Activated T-helper 17 cell treated with anti-CD3 and anti-CD28 coated beads, Interleukin-2, amount 50 U/mL, for 72 hours (primary cell): ENCODE measurements at places on chromosomes 3 and 15.

GRCh38 chr3:134904776-134905646 lies 110.0 kb downstream of the EPHB1 start:
- peak; percentile 16 for ATAC-seq

DNA sequence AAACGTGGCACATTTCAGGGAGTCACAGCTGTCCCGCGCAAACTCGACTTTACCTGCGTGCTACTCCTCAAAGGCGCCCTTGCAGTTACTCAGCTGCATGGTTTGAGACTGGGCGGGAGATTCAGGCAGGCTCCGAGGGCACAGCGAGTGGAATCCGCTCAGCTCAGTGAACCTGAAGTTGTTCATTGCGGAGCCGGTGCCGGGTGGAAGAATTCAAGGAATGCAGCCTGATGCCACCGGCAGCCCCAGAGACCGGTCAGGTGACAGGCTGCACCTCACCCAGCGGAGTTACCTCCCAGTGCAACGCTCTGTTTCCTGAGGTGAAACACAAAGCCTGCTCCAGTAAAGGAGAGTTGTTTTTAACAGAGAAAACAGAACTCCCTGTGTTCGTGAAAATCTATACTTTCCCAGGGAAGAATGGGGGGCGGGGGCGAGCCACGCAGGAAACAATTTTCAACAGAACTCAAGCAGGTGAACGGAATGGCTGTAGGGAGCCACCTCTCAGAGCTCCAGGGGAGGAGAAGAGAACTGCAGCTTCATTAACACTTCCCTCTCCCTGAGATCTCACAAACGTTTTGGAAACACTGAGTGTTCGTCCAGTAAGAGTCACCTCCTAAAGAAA lies 3.8 kb downstream of the VEPH1 start:
- no peak for ATAC-seq

GRCh38 chr3:52437326-52438103 lies 7.4 kb downstream of the SEMA3G start:
- ATAC-seq: no peak

DNA sequence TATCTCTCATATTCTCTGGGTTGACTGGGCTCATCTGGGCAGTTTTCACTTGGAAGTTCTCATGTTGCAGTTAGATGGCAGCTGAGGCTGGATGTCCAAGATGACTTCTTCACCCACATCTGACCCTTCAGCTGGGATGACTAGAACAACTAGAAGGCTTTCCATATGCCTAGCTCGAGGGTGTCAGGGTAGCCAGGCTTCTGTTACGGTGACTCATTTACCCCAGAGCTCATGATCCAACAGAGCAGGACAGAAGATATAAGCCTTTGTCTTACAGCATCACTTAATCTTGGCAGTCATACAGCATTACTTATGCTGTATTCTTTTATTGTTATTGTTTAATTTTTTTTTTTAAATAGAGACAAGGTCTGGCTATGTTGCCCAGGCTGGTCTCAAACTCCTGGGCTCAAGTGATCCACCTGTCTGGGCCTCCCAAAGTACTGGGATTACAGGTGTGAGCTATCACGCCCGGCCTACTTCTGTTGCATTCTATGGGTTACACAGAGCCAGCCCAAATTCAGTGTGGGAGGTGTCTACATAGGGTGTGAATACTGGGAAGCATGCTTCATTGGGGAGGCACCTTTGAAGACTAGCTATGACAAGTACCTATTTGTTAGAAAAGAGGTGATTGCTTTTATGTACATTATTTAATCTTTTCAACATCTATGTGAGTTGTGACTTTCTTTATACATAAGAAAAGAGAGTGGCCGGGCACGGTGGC lies 10.7 kb downstream of the HMCES start:
- ATAC-seq: no peak

GRCh38 chr15:82105451-82106215 lies 59.8 kb upstream of the MEX3B start:
- ATAC-seq: no peak

DNA sequence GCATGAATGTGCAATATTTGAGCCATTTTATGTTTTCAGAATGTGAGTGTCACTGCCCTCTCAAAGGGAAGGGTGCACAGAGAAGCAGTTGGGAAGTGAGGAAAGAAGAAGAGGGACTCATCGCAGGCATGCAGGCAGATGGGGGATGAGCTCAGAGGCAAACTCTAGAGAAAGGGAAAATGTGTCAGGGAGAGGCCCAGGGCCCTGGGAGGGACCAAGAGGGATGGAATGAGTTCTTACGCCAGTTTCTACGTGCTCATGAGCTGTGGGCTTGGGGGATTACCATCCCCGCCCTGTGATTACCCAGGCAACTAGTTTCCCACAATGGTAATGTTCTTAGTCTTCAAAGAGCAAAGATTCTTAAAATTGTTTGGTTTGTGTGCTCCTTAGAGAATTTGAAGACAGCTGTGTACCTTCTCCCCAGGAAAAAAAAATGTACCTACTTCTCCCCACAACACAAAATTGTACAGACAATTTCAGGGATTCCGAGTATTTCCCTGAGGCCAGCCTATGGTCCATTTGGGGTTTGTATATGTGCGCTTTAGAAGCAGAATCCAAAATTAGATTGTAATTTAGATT lies 17.8 kb downstream of the GCSAM start:
- ATAC-seq: peak; percentile 68

- ATAC-seq: no peak
Measured at GRCh38 chr15:84671211-84671610, 13.2 kb upstream of the NMB start.

DNA sequence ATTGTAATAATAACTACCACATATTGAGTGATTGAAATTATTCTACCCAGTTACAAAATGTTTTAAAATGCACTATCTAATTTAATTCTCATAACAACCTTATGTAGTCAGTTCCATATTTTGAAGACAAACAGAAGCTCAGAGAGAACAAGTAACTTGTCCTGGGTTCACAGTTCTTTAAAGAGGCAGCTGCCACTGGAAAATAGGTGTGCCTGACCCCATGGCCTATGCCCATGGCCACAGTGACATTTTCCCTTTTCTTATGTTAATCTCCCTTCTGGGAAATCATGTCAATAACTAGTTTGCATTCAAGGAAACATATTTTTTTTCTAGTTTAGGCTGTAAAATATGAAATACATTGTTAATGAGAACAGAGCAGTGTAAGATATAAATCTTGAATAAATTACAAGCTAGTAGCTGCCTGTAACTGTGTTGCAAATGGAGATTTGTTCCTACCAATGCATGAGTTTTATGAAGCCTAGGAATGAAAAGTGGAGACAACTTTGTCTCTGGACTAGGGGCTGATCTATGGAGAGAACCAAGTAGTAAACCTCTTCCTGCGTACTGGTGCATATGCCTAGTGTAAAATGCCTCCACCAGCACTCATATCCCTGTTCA lies 1018.0 kb downstream of the NTRK3 start:
- no peak for ATAC-seq

- ATAC-seq: no peak
Measured at GRCh38 chr3:69690-70089, 126.9 kb upstream of the CHL1 start.

- peak; percentile 24 for ATAC-seq
Measured at GRCh38 chr15:85457392-85457968, 77.1 kb downstream of the AKAP13 start.

GRCh38 chr15:90078965-90079364 lies 23.3 kb downstream of the IDH2 start:
- peak; percentile 18 for ATAC-seq

DNA sequence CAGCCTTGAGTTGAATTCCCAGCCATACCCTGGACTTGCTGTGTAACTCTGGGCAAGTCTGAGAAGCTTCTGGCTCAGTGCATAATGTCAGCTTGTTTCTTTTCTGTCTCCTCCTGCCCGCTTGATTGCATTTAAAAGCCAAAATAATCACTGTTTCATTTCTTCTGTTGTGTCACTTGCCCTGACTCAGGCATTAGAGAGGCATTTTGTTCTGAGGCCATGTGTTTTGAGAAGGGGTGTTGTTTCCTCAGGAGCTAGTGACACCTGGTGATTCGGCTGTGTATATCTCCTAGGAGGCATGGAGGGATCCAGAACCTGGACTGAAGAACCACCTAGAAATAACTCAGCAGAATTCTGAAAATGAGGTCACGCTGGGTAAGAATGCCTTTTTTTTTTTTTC lies 16.0 kb downstream of the WDR73 start:
- ATAC-seq: peak; percentile 16

GRCh38 chr3:66200786-66201185 lies 20.0 kb upstream of the SLC25A26 start:
- no peak for ATAC-seq

DNA sequence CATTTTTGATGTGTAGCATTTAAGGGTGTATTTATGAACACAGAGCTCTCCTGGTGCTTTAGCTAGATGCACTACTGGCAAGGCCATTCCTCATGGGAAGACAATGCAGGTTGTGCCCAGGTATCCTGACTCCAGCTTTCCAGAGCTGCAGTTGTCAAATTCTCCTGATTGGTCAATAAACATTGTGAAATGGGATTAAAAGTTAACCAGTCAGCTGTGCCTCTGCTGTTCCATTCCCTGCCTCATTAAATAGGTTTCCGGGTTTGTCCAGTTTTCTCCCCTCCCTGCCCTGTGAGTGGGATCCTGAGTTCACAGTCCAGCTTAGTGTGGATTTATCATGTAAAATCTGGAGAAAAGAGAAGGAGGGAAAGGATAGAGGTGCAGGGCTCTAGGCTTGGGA lies 207.3 kb downstream of the SQOR start:
- no peak for ATAC-seq

- no peak for ATAC-seq
Measured at GRCh38 chr15:99467338-99467720, 98.5 kb upstream of the MEF2A start.

GRCh38 chr15:39124155-39124552 lies 456.7 kb upstream of the THBS1 start:
- no peak for ATAC-seq

DNA sequence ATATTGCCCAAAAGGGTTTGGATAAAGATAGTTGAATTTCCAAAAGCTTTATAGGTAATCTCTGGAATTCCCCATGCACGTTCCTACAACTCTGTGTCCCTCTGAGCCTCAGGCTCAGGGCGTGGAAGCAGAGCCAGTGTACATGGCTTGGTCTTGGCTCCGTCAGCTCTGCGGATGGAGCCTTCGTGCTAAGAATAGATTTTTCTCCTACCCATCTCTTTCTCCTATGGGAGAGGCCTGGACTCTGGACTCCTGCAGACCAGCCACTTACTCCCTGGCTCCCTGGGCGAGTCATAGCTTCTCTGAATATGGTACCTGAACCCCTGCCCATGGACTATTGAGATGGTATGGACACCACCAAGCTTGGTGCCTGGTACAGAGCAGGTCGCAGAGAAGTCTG lies 99.9 kb downstream of the EEFSEC start:
- ATAC-seq: no peak

DNA sequence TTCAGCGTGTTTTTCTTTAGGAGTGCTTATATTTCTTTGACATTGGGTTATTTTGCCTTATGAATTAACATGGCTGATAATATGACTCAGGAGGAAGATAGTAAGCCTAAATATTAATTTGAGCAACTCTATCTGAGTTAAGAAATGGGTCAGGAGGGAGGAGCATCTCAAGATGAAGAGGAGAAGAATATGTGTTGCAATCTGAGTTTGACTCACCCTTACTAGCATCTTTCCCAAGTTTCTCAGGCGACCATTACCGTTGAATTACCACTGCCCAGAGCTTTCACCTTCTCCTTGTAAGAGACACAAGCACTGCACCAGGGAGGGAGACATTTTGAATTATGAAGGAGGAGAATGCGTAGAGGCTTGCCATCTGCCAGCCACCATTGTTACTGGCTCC lies 138.3 kb upstream of the MYRIP start:
- no peak for ATAC-seq

DNA sequence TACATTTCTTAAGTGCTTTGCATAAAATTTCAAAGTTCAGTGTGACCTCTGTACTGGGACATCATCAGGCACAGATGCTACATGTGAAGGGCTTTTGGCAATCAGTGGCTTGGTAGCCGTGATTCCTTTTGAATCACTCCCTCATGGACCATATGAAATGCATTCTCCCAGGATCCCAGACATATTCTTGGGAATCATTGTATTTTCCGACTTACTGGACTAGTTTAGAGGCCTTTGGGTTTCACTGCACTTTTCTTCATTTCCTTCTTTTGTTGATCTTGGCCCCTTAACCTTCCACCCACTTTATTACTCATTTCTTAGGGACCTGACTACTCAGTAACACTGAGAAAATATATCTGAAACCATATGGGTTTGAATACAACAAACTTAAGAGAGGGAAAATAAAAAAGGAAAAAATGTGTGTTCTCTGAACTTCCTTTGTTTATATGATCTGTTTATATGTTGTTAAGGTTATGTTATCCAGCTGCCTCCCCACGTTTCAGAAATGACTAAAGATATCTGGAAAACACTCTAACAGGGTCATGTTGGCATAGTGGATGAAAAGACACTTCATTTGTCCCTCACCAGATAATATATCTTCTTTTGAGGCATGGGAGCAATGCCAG lies 35.1 kb downstream of the HMG20A start:
- peak; percentile 51 for ATAC-seq

- ATAC-seq: no peak
Measured at GRCh38 chr3:140007081-140007480, 72.1 kb downstream of the CLSTN2 start.

- ATAC-seq: no peak
Measured at GRCh38 chr3:126927846-126928245, 55.1 kb upstream of the PLXNA1 start.

- no peak for ATAC-seq
Measured at GRCh38 chr15:29442532-29442931, 172.9 kb upstream of the NSMCE3 start.

DNA sequence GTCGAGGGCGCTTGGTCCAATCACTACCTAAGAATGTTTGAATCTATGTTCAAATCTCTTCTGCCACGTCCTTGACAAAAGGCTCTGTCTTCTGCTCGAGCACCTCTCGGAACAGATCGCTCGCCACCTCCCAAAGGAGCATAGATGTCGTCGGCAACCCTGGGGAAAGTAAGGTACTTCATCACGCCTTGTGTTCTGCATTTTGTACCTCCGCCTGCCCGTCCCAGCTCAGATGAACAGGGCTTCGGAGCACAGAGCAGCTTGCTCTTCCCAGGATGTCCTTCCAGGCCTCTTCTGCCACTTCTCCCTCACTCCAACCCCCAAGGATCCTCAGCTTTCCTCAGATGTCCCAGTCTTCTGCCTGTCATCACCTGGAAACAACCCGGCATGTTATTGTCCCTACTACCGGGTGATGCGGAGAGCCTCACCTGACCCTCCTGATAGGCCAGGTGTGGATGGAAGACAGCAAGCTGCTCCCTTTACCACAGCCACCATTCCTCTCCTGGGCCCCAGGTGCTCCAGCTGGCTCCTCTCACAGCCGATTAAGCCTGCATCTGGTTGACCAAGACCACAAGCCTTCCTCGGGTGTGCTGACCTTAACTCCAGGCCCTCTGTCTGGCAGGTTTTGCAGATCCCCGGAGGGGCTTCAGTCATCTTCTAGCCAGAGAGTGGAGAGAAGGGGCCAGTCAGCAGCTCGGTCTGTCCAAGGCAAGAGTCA lies 270.5 kb downstream of the FAM43A start:
- no peak for ATAC-seq

DNA sequence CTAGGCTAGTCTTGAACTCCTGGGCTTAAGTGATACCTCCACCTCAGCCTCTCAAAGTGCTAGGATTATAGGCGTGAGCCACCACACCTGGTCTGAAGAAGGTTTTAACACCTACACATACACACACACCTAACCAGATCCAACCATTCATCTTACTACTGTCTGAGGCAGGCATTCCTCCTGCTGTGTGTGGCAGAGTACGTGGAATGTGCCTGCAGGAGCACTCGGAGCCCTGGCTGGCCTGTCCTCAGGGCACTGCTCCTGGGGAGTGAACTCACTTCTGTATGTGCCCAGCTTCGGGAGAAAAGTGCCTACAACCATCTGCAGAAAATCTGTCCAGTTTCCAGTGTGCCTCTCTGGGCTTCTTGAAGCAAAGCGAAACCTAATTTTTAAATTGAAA lies 58.2 kb upstream of the LIMD1 start:
- ATAC-seq: no peak

- no peak for ATAC-seq
Measured at GRCh38 chr3:31054032-31054431, 159.6 kb upstream of the GADL1 start.
